ENCODE measurements at places on chromosomes 16 and 17.

DNA sequence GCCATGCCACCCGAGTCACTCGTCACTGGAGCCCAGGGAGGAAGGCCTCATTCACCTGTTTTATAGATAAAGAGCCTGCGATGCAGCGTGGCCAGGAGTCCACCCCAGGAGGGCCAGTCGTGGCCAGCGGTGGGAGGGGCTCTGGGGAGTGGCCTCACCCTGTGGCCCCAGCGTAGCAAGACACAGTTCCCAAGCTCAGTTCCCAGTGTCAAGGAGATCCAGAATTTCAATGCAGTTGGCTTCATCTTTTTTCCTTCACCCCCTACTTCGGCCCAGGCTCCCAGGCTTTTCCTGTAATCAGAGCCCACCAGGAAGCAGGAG lies 84.0 kb downstream of the ABR start:
- no peak for DNase-seq

- no peak for DNase-seq
Observed at GRCh38 chr17:71975331-71975801, 145.5 kb upstream of the SOX9 start.

DNA sequence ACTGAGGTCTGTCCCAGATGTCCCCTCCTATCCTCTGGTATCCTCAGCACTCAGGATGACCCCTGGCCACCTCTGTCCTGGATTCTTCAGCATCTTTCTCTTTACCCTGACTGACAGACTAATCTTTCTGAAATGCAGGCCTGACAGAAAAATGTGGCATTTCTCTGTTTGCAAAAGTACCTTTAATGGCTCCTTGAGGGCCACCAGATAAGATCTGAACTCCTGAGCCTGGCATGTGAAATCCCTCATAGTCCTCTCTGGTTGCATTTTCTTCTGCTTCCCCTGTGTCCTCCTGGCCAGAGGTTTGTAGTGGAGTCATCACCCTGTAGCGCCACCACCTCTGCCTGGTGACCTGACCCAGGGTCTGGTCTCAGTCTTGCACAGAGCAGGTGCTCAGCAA lies 2.0 kb upstream of the ELMO3 start:
- DNase-seq = no peak

GRCh38 chr16:68369697-68370580 lies 59.1 kb downstream of the PRMT7 start:
- DNase-seq = no peak

- DNase-seq = no peak
Observed at GRCh38 chr16:66908116-66908515, 10.6 kb downstream of the CDH16 start.

DNA sequence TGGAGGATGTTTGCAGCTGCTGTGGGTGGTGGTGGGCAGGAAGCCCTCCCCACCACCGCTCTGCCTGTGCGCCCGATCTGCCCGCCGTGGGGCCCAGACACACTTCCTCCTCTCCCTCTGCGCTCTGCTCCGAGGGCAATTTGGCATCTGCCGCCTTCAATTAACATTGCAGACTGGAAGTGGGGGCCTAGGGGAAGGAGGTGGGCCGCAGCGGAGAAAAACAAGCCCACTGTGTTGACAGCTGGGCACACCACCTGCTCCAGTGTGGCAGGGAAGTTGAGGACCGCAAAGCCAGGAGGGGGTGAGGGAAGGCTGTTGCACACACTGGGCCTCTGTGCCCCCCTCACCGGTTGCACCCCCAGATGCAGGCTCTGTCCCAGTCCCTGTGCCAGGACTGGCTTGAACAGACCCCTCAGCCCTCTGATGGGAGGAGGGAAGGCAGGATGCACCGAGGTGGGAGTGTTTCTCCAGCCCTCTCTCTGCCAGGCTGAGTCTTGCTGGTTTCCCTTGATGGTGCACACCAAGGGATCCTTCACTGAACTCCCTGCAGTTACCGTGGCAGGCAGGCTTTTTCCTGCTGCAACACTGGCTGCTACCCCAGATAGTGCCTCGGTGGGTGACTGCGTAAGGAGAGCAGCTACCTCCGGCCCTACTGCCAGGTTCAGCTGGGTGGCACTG lies 72.8 kb upstream of the MED9 start:
- DNase-seq = peak; percentile 31

- DNase-seq = peak; percentile 51
Observed at GRCh38 chr17:80649672-80650330, 105.2 kb downstream of the RPTOR start.

GRCh38 chr17:48726114-48726915 lies 2.2 kb downstream of the HOXB13 start:
- no peak for DNase-seq

DNA sequence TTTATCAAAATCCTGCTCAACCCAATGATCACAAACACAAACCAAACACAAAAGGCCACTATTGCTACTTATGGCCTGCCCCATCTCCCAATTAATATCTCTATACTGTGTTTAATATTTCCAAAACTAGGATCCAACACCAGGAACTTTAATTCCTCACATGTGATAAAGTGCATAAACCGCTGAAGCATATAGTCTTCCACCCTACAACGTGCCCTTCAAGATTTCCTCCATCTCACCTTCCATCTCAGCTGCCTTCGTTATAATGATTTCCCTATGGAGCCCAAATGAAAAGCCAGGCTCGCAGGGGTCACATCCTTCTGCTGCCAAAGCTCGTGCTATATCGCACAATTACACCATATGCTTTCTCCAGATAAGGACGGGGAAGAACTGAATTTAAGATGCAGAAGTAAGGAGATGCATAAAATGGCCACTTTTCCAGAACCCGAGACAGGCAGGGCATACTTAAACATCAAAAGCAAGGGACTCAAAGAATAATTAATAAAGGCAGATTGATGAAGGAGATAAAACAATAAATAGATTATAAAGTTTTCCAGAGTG lies 1.8 kb downstream of the MYH10 start:
- DNase-seq = no peak

GRCh38 chr17:44840936-44841335 lies 6.7 kb upstream of the HIGD1B start:
- DNase-seq = no peak

DNA sequence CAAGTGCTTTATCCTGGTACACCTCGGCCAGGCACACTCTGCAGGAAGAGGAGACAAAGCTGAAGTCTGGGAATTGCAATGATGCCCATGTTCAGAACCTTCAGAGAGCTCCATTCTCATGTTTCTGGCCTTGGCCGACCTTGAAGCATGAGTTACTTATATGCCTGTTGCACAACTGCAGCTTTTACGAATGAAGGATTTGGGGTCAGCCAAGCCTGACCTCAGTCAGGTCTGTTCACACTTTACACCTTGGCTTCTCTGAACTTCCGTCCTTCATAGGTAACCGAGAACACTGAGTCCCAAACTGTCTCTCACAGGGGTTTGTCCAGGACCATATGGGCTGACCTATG lies 66.7 kb downstream of the GTF3C1 start:
- no peak for DNase-seq

DNA sequence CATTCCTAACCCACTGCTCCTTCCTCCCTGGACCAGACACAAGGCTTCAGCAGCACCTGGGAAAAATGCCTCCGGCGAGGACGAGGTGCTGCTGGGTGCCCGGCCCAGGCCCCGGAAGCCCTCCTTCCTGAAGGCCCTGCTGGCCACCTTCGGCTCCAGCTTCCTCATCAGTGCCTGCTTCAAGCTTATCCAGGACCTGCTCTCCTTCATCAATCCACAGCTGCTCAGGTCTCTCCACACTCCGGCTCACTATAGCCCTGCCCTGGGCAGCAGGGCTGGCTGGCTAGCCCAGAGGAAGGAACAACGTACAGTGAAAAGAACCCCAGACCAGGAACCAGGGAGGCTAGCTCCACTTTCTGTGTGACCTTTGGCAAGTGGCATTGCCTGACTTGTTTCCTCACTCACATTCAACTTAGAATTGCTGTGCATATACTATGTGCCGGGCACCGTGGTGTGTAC lies 26.2 kb downstream of the ABCC3 start:
- DNase-seq = no peak

- DNase-seq = no peak
Observed at GRCh38 chr16:12276576-12276975, 300.0 kb downstream of the SNX29 start.

DNA sequence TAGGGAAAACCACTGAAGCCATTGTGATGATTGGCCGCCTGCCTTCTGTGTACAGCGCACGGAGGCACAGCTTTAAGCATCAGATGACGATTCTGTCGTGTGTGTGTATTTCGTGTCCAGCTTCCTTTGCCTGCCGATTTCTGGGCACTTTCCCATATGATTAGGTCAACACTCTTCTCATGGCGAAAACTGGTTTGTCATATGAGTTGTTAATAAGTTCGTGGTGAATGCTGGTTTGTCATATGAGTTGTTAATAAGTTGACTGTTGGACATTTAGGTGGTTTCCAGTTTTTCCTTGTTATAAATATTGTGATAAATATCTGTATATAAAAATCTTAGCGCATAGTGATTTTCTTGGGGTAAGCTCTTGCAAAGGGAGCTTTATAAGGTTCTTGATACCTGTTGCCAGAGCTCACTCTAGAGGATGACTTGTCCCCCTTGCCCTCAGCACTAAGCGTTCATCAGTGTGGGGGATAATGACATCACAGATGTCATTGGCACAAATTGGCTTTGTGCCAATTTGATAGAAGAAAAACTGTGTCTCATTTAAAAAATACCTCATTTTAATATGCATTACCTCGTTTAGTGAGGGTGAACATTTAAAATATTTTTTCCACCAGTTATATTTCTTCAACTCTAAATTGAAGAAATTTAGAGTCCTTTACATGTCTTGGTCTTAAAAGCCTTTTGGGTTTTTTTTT lies 40.0 kb downstream of the PGS1 start:
- DNase-seq = no peak

- DNase-seq = no peak
Observed at GRCh38 chr16:30525844-30526136, 576 bp downstream of the ZNF768 start.

DNA sequence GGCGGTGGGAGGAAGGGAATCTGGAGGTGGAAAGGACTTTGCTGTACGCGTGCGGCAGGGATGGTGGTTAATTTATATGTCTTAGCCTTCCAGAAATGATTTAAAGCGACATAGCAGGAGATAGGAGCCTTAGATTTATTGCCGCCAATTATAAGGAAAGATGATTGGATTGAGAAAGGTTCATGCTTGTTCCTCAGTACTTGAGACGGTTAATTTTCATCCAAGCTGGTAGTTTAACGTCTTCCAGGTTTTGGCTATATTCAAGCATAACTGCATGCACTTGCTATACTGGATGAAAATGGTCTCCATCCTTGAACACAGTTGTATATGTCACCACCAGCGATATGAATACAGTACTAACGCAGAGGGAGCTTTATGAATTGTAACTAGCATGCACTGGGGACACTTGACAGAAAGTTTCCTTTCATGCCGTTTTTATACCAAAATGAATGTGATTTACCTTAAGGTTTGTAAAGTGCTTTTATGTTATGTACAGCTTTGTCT lies 610 bp upstream of the PEX12 start:
- no peak for DNase-seq

- no peak for DNase-seq
Observed at GRCh38 chr16:9256196-9256595, 164.8 kb downstream of the HAPSTR1 start.

DNA sequence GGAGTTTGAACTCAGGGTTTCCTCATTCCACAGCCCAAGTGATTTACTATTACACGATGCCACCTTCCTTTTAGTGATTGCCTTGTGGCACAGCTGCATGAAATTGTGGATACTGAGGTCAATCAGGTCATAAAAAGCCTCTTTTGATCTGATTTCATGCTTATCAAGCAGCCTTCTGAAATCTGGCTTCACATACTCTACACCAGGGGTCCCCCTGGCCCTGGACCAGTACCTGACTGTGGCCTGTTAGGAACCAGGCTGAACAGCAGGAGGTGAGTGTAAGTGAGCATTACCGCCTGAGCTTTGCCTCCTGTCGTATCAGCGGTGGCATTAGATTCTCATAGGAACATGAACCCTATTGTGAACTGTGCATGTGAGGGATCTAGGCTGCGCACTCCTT lies 13.8 kb downstream of the SLFN5 start:
- no peak for DNase-seq

DNA sequence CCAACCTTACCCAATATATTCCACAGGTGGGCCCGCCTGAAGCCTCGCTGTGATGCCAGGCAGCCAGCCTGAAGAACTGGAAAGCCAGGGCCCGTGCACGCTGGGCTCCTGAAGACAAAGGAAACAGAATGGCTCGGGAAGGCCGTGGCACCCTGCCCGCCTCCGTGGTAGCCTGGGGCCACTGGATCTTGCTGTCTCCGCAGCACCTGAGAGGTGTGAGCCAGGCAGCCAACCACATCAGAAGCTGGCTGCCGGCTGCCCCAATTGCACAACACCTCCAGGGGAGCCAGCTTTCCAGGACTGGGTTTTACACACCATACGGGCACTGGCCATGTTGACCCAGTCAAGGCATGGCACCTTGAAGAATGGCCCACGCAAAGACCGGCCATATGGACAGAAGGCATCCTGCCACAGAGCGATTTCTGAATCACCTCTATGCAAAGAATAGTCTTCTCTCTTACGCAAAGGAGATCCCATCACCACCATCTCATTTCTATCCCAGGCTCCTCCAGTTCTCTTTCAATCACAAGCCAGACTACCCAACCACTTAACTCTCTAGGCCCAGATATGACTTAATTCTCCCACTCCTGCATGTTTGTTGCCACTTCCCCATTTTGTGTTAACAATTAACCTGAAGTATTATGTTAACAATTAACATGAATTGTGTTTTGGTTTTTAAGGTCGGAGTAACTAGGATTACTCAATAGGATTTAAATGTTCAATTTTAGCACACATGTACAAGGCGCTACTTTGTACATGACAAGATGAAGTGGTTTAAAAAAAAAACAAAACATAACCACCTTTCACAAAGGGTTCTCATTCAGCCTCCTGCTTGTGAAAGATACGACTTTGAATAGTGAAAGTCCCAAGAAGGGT lies 32.1 kb downstream of the ZFHX3 start:
- no peak for DNase-seq

- no peak for DNase-seq
Observed at GRCh38 chr17:16889088-16889465, 82.8 kb downstream of the TNFRSF13B start.

DNA sequence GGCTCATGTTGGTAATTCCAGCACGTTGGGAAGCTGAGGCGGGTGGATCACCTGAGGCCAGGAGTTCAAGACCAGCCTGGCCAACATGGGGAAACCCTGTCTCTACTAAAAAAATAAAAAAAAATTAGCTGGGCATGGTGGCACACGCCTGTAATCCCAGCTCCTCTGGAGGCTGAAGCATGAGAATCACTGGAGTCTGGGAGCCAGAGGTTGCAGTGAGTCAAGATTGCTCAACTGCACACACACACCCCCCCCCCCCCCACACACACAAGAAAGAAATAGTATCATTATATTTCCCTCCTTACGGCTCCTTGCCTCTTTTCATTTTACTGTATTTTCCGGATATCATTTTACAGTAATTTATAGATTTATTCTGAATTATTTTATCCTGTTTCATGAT lies 963.1 kb upstream of the GOT2 start:
- DNase-seq = no peak

GRCh38 chr16:84459941-84460405 lies 44.5 kb downstream of the MEAK7 start:
- no peak for DNase-seq

DNA sequence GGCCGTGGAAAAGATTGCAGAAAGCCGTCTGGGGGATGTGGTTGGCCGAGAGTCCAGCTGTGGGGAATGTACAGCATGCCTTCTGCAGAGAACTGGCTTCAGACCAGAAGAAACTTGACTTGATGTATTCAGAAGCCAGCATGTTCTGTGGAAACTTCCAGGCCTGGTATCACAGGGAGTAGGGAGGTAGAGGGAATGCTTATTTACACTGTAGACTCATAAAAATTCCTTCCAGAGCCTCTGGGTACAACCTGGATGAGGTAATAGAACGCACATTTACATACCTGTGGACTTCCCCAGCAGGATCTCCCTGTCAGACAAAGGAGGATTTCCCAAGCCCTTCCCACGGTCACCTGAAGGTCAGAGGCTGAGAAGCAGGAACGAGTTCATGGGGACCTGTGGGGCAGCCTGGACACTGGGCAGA lies 11.8 kb upstream of the GAS7 start:
- no peak for DNase-seq

All from stimulated activated CD4-positive, alpha-beta T cell treated with anti-CD3 and anti-CD28 coated beads, Interleukin-15, amount 100 ng/mL, for 1 hour (primary cell).